ENCODE measurements at places on chromosomes 7 and 10.

DNA sequence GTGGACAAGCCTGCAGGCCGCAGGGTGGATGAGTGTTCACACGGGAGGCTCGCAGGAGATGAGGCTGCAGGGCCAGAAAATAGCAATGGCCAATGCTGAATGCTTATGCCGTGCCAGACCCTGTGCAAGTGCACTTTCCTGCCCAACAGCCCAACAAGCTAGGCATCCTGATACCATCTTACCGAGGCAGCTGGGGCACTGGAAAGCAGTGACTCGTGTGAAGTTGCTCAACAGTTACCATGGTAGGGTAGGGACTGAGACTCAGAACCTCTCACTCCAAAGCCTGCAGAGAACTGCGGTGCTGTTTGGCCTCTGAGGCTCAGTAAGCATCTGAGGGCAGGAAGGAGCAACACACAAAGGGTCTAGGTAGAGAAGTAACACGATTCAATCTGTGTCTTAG lies 43.7 kb downstream of the JAZF1 start:
- no peak for DNase-seq

- DNase-seq, result no peak
These were observed 116.5 kb downstream of the PRPF18 start for GRCh38 chr10:13703101-13703818.

- no peak for DNase-seq
These were observed 97.1 kb downstream of the CSTF2T start for GRCh38 chr10:51602326-51602725.

DNA sequence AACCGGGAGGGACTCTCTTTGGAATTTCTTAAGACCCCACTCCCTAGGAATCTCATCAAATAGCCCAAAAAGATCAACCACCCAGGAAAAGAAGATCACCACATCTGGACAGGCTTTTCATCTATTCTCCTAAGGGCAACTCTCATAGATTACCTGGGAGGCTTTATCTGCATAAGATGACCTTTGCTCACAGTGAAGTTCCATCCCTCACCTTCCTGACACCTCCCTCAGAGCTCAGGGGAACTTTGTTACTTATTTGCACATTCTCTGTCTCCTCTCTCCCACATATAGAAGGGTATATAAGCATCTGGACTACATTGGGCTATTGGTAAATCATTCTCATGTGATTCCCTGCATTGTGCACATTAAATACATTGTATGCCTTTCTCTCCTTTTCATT lies 80.1 kb downstream of the ELMO1 start:
- no peak for DNase-seq

- no peak for DNase-seq
These were observed 287.1 kb upstream of the CSTF2T start for GRCh38 chr10:51986516-51986915.

- no peak for DNase-seq
These were observed 125.0 kb downstream of the FOXP2 start for GRCh38 chr7:114539575-114539974.

- no peak for DNase-seq
These were observed 111.5 kb downstream of the SEMA3C start for GRCh38 chr7:80807166-80807900.

DNA sequence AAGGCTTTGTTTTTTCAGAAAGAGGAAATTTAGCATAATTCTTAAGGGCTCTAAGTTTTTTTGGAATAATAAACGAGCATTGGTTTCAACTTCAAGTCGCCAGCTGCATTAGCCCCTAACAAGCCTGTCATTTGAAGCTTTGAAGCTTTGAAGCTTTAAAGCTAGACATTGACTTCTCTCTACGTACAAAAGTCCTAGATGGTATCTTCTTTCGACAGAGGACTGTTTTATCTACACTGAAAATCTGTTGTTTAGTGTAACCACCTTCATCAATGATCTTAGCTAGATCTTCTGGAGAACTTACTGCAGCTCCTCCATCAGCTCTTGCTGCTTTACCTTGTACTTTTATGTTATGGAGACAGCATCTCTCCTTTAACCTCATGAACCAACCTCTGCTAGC lies 79.6 kb upstream of the TMEM72 start:
- no peak for DNase-seq

DNA sequence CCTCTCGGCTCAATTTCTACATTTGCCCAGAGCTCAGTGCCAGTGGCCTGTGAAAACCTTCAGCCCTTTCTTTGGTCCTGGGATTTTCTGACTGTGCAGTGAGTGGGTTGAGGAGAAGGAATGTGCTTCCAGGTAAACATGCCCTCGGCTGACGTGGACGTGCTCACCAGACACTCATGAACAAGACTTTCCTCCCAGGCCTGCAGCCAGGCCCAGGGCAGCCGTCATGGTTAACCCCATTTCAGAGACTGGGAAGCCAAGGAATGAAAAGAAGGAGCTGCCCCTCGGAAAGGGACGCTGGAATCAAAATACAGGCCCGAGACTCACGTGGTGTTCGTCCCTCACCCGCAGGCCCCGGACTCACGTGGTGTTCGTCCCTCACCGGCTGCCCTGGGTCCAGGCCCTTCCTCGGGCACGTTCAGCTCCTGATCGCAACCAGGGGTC lies 8.8 kb upstream of the CALML5 start:
- no peak for DNase-seq

- DNase-seq, result no peak
These were observed 1.3 kb downstream of the GJD4 start for GRCh38 chr10:35606430-35606829.

DNA sequence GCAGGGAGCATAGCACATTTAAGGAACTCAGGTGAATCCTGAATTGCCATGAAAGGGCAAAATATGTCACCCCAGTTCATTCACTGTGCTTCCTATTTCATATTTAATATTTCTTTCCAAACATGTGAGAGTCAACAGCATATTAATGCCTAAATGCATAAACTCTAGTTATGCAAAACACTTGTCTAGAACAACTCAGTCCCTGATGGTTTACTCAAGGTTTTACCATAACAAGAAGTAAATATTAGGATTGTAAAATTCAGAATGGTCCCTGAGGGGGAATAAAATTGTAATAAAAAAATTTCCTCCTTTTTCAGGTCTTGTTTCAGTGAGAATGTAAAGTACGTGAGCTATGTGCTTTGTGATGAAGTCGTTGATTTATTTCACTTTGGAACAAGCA lies 51.7 kb upstream of the SEPHS1 start:
- no peak for DNase-seq

DNA sequence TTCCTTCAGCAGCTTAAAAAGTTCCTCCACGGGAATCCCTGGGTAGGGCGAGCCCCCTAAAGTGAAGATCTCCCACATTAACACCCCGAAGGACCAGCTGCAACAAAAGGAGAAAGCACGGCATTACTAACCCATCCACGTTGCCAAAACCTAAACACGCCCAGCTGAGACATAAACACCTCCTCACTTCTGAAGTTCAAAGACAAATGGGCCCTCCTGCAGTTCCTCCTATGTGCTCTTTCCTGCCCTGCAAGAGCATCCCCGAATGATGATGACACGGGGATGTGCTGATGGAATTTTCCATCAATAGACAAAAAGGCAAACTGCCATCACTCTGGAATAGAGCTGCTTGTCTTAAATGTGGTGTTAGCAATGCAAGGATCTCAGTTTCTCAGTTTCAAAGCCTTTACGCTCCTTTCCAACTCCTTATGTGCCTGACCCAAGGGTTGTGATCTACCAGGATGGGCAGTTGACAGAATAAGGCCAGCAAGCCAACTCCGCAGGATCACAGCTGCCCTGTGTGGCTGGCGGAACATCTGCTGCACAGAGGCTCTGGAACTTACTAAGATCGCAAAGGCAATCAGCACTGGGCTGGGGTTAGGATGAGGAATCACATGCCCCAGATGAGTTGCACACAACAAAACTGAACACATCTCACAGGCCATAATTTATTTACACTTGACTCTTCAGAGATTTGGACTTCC lies 112.7 kb downstream of the FGFR2 start:
- DNase-seq, result no peak

GRCh38 chr10:70055550-70055949 lies 2.9 kb downstream of the MACROH2A2 start:
- no peak for DNase-seq

GRCh38 chr10:96910488-96911395 lies 78.6 kb downstream of the LCOR start:
- DNase-seq, result no peak

DNA sequence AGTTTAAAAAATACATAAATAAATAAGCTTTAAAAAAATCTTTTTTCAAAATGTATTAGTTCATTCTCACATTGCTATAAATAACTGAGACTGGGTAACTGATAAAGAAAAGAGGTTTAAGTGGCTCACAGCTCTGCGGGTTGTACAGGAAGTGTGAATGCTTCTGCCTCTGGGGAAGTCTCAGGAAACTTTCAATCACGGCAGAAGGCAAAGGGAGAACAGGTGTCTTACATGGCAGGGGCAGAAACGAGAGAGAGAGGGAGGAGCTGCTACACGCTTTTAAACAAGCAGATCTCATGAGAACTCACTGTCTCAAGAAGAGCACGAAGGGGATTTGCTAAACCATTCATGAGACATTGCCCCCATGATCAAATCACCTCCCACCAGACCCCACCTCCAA lies 114.6 kb downstream of the DNAJC1 start:
- no peak for DNase-seq

GRCh38 chr7:107922886-107923285 lies 31.9 kb downstream of the DLD start:
- DNase-seq, result no peak

- DNase-seq, result no peak
These were observed 14.0 kb upstream of the RALA start for GRCh38 chr7:39609113-39609934.

- DNase-seq, result no peak
These were observed 35.9 kb downstream of the CCDC3 start for GRCh38 chr10:12965571-12965970.

- DNase-seq, result no peak
These were observed 713.9 kb downstream of the SUGCT start for GRCh38 chr7:40848541-40849221.

GRCh38 chr10:69492091-69492745 lies 41.0 kb downstream of the TSPAN15 start:
- no peak for DNase-seq

- no peak for DNase-seq
These were observed 154.2 kb downstream of the SEMA3A start for GRCh38 chr7:84040355-84040754.

- no peak for DNase-seq
These were observed 95.5 kb downstream of the CTBP2 start for GRCh38 chr10:125064681-125065492.

DNA sequence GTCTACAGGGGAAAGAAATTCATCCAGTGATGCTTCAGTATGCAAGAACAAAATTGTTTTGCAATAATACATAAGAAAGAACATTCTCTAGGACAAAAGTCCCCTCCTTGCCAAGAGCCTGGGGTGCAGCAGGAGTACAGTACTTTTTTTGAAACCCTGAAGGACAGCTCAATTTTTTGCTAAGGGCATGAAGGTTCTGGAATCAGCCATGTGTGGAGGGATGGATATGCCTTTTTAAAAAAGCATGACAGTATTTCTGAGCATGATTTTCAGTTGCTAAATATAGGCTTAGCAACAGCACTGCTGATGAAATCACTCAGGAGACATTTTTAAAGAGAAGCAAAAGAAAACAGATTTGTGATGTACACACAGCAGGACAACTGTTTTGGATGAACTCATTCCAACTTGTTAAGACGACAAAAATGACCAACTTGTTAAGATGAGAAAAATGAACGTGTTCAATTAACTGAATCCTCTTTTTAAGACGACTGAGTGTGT lies 39.3 kb downstream of the HBP1 start:
- DNase-seq, result no peak

DNA sequence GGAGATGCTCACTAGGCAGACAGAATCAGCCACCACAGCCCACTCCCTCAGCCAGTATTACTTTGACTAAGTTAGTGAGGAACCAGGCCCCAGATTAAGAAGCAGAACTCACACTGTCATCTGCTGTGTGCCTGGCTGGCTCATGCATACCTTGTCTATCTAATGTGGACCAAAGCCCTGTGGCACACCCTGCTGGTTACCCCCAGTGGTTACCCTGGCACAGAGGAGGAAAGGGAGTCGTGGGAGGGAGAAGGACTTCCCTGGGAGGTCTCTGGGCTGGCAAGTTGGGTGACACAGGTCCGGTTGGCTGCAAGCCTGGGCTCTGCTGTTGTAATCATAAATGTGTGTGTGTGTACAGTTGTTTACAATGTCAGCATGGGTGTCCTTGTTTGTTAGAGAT lies 7.5 kb upstream of the SH2D4B start:
- no peak for DNase-seq

DNA sequence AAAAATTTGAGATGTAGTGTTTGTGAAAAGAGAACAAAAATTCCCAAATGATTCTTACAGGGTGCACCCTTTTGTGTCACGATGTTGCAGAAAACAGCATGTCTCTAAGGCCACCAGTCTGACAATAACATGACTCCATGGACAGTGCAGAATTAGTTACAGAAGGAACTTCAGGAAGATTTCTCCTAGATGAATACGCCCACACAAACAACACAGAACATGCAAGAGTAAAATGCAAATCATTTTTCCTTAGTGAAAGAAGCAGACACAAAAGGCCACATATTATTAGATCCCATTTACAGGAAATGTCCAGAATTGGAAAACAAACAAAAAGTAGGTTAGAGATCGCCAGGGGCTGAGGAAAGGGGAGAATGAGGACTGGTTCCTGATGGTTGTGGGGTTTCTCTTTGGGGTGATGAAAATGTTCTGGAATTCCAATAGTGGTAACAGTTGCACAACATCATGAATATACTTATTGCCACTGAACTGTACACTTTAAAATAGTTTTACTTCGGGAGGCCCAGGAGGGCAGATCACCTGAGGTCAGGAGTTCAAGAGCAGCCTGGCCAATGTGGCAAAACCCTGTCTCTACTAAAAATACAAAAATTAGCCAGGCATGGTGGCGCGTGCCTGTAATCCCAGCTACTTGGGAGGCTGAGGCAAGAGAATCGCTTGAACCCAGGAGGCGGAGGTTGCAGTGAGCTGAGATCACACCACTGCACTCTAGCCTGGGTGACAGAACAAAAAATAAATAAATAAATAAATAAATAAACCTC lies 10.2 kb downstream of the ZC3HAV1 start:
- DNase-seq, result no peak

DNA sequence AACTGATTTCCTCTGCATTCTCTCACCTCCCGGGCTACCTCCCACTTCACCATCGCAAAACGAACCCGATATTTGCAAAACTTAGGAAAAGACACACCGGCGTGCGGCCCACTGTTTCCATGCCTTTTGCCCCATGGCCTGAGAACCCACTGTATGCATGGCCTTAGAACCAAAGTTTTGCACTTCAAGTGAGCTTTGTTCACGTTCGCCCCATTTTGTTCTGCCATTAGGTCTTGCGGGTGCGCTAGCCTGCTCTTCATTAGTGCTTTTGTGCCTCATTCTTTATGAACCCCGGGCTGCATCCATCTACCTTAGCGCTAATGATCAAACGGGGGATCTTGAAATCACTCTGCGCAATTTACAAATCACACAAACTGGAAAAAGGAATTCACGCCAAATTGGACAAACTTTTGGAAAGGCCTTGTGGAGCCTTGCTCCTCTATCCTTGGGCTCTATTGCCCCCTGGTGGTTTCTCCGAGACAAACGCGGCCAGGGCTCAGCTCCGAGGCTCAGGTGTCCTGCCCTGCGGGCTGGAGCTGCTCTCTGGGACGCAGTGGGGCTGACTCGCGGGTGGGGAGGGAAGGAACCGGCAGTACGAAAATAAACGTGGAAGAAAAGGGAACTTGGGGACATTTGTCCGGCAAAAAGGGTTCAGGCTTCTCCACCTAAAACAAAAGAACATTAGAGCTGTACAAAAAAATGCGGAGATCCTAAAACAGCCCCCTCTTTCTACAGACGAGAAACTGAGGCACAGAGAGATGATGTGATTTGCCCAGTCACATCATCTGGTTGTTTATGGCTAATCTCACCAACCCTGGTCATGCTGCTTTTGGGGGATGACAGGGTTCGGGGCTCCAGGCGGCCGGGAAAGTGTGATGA lies 300.4 kb upstream of the NFE2L3 start:
- DNase-seq, result no peak

- no peak for DNase-seq
These were observed 16.0 kb upstream of the INPP5A start for GRCh38 chr10:132521466-132522102.
